ENCODE measurements at places on chromosomes 1 and 21.

GRCh38 chr1:208202333-208202995 is 41.7 kb downstream of the PLXNA2 start:
- no peak for DNase-seq

DNA sequence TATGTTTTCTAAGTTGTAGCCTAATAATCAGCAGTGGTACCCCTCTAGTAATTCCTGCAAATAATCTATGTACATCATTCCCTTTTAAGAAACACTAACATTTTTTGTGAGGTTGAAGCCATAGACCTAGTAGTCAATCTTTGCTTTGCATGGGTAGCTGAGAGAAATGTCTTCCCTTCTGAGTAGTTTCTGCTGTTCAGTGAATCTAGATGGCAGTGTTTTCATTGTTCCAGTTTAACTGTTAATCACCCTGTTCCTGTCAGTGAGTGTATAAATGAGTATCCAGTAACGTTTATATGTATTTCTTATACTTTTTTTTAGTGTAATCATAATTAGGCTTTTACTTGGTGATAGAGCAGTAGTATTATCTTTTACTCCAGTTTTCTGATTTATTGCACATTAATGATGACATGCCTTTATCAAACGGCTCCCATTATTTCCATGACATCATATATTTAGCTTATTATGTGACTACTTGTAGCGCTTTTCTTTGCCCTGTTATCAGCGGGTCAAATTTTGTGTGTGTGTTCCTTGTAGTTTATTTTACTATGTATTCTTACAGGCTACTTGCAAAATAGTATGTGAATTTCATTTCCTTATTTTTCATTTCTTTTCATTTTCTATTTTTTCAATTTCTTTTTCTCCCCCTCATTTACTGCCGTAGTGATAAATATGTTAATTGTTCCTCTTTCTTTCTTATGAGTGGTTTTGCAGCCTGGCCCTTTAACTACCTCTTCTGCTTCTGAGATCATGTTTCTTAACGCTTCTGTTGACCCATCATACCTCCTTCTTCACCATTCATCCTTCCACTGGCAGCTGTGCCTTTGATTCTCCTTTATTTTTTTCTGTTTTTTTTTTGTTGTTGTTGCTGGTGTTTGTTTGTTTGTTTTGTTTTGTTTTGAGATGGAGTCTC is 18.8 kb downstream of the CEP350 start:
- DNase-seq = no peak

DNA sequence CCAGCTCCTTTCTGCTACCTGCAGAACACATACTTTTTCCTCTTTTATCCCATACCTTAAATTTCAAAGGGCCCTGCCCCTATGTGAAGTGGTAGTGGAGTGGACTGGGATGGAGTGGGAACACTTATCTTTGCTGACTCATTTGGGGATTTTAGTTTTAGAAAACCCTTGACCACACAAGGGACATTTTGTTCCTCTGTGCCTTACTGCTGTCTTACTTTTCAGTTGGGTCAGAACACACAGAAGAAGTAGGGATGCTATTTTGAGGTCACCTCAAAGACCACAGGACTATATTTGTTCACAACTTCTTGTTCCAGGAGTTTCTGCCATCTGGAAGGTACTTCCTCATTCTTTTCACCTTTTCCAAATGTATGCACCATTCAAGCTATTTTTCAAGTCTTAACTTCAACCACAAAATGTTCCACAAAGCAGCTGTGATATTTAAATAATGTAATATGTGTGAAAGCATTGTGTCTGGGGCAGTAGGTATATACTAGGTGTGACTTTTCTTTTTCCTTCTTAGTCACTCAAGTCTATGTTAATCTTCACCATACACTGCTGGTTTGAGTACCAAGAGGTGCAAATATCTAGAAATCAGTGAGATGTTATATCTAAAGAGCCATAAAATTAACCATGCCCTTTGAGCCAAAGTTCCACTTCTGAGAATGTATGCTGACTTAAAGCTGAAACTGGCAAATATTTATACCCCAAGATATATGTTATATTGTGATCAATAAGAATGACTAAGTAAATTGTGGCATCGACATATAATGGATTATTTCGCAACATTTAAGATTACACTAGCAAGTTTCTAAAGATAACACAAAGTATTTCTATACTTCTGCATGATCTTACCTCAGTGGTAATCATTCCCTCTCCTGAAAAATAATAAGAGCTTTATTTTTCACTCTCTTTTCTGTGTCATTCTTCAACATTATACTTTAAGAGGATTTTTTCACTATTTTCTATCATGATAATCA is 308.5 kb downstream of the MRPL39 start:
- DNase-seq = no peak

GRCh38 chr21:31667132-31667531 is 7.6 kb downstream of the SOD1 start:
- no peak for DNase-seq

DNA sequence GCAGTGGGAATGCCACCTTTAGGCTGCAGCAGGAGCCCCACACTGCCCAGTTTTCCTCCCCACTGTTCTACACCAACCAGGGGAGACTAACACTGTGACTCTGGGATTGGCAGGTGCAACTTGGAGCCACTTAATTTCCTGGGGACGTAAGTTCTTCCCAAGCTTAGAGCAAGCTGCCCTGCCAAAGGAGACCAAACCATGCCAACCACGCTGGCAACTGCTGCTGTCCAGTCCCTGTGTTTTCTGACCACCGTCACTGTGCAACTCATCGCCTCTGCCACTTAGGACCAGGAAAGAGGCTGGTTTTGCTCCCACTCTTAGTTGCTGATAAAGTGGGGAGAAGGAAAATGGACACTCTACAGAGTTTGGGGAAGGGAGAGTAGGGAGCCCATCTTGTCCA is 50.5 kb downstream of the VANGL1 start:
- no peak for DNase-seq

- DNase-seq = no peak
These were observed 61.0 kb upstream of the LRRC7 start for GRCh38 chr1:69506721-69507120.

DNA sequence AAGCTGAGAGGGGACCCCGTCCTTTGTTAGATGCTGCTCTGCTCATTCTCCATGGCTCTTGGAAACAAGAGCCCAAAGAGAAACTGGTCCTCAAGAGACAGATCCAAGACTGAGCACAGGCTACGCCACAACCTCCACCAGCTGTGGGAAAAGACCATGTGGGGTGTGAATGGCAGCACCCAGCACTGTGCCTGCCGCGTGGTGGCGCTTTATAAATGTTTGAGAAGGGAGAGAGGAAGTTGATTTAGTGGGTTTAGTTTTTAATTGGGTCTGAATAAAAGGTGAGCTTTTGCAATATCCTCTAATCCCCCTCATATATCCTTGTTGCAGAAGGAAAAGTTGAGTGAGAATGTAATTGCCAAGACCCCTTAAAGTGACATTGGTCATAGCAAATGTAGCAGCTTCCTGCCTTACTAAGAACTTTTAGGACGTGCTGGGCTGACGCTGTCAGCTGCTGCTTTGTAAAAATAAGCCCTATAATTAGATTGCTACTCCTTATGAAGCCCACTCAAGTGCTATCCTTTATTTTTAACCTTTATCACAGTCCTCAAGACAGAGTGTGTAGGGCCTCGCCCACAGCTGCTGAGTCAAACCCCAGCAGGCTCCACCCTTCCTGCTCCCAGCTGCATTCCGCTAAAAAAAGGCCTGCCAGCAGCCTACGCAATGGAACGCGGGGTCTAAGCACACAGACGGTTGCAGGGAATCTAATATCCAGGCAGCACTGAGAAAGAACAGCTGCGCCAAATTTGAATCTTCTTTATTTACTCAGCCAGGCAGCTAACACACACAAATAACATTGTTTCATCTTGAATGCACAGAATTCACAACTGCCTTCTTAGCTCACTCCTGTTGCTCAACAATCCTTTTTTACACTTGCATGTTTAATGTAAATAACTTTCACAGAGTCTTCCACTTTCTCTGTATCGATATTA is 47.4 kb upstream of the PRDX6 start:
- DNase-seq = peak; percentile 95

DNA sequence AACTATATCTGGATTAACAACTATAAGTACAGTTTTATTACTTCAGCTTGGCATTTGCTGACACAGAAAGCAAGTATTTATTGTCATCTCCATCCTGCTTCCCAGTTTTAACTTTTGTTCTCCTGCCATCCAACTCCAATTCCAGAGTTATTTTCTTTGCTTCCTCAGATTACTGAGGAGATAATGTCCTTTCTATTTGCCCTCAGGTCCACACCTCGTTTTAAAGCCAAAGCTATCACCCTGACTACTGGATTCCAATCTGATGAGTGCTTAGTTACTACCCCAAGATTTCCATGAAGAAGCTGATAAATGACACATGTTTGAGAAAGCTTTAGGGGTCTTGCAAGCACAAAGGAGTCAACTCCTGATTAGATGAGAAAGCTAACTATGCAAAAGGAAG is 25.2 kb downstream of the ACKR1 start:
- DNase-seq = no peak

DNA sequence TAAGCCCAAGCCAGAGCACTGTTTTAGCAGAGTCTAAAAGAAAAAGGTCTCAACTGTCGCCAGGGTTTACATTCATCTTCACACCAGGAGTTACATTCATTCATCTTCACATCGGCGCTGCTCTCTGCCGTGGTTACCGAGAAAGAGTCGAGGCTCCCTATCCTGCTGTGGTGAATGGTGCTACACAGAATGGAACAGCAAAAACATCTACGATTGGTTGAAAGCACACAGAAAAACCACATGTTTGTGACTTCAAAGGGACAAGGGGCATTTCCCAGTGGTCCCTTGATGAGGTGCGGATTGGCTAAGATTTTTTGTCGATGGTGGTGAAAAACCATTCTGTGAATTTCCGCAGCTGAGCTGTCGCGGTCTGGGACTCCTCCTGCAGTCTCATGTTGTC is 231.1 kb downstream of the SIPA1L2 start:
- DNase-seq = no peak

GRCh38 chr1:2237773-2238172 is 9.7 kb downstream of the SKI start:
- DNase-seq = no peak

DNA sequence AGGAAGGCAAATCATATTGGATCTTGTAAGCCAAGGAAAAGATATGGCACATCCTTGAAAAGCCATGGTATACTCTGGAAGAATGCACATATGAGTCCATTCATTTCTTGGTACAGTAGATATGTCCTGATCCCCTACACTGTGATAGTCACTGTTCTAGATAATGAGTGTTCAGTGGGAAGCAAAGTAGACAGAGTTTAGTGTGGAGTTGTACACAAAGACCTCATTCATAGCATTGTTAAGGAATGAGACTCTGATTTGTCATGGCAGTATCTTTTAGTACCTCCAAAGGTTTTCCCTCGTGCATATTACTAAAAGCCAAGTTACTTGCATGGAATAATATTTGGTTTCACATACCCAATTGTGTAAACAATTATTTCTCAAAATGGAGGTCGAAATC is 204.7 kb downstream of the NFIA start:
- no peak for DNase-seq

DNA sequence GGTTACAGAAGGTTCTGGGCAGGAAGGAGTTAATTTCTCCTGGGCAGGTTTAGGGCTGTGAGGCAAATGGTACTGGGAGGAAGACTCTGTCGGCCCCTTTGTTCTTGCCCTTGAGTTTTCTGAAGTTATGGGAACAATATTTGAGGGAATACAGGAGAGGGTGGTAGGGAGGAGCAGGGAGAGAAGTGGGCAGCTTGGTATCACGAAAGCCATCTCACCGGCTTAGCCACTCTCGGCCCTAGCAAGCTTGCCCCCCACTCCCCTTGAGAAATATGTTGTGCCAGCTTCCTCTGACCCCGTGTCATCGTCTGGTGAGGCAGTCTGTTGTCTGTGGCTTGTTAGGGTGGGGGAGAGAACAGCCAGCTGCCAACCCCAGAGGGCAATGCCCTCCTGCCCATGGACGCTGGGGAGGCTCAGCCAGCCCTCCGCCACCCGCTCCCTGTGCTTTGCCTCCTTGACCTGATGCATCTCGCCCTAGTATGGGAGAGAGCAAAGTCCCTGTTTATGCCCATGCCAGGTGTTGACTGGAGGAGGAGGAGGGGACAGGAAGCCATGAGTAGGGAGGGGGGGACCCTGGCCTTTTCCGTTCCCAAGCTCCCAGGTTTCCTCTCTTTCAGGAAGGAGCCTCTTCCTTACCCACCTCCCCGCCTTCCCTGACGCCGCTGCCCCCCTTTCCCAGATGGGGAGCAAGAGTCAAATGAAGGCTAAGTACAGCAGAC is 1.2 kb downstream of the EFNA1 start:
- no peak for DNase-seq
